ENCODE measurements at places on chromosomes 3 and 15.

GRCh38 chr3:52020796-52021195 is 25.1 kb upstream of the RPL29 start:
- no peak for DNase-seq

DNA sequence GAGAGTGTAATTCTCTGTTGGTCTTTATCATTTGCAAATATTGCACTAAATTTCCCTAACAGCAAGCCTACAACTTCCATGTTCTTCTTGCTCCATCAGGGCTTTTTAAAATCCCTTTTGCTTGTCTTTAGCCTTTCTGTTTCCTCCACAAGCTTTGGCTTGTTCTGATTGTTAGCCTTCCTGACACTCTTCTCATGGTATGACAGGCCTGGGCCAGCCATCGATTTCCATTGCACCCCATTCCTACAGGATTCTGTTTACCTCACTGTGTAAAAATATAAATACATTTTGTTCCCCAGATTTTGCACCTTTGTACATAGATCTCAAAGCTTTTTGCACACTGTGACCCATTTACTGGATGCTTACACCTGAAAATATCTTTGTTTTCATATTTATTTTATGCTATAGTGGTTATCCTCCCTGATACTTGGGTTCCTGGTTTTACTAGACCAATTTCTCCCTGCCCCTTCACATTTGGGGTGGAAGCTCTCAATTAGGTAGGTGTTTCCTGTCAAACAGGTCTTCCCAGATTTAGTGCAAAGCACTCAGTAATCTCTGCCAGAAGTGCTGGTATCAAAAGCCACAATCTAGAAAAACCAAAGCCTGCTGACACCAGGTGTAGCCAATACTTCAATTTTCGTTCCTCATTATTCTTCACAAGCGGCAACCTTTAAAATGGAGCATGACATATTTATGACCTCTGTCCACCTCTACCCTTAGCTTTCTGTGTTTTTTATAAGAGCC is 57.9 kb upstream of the PPP2R3A start:
- DNase-seq, result no peak

- no peak for DNase-seq
Measured at GRCh38 chr3:31008994-31009393, 114.5 kb upstream of the GADL1 start.

- no peak for DNase-seq
Measured at GRCh38 chr15:63385911-63386531, 4.4 kb upstream of the CA12 start.

DNA sequence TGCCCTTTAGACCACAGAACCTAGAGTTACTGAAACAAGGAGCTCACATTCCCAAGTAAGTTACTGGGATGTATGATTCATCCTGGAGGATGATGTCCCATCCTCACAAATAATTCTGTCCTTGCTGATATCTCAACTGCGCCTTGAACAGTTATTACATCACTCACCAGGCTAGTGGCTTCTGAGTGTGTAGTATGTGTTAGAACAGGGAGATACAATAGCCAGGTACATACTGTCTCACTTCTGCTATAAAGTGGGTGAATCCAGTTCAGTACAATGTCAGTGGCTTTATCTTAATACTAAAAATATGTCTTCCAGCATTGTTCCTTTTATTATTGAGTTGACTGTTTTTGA is 483.2 kb upstream of the FRG2C start:
- no peak for DNase-seq

DNA sequence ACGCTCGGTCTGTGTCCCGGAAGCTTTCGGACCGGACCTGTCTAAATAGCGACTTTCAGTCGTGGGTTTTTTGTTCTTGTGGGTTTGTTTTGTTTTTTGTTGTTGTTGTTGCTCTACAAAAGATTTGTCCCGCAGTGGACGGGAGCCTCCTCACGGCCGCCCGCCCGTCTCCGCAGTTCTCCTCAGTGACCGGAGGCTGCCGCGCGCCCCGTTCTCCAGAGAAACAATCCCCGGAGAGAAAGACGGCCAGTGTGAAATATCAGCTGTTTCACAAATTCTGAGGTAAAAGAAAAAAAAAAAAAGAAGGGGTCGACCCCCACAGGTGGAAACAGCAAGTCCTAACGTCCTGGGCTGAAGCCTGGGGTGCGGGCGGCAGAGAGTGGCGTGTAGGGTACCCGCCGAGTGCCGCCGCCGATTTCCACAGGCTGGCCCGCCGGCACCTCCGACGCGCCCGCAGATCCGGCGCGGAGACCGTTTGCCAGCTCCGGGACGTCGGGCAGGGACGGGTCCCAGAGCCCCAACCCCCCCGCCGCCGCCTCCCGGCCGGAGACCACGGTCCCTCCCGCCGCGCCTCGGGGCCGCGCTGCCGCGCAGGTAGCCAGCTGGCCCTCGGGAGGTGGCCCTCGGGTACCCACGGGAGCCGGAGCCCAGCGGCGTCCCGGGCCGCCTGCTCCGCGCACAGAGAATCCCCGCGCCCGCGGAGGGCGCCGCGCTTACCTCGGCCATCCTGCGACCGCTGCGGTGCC is 478 bp downstream of the BNC1 start:
- no peak for DNase-seq

- peak; percentile 13 for DNase-seq
Measured at GRCh38 chr15:99014803-99015697, 7.5 kb upstream of the PGPEP1L start.

GRCh38 chr3:114154321-114154821 is 24.5 kb downstream of the DRD3 start:
- no peak for DNase-seq

DNA sequence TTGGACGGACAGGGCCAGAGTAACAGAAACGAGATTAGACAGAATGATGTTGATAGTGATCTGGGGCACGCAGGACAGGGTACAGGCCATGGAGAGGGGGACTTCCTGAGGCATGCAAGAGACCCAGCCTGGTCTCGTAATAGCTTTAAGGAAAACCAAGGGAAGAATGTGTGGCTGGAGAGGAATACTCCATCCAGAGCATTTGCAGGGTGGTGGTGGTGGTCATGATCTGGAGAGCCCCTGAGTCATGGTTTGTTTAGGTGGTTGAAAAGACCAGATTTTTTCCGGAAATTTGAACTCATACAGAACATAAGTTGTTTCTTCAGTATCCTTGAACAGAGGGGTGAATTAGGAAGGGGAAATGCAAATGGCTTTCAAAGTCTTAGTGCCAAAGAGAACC is 138.5 kb downstream of the DUT start:
- no peak for DNase-seq
